ENCODE measurements at places on chromosomes 7 and 10.

GRCh38 chr7:92827464-92828120, 8.8 kb downstream of the CDK6 start:
- no peak for DNase-seq

GRCh38 chr7:150406312-150406566, 27.1 kb downstream of the ZNF775 start:
- DNase-seq: no peak

- no peak for DNase-seq
Measured at GRCh38 chr7:130821864-130822263, 87.9 kb upstream of the KLF14 start.

DNA sequence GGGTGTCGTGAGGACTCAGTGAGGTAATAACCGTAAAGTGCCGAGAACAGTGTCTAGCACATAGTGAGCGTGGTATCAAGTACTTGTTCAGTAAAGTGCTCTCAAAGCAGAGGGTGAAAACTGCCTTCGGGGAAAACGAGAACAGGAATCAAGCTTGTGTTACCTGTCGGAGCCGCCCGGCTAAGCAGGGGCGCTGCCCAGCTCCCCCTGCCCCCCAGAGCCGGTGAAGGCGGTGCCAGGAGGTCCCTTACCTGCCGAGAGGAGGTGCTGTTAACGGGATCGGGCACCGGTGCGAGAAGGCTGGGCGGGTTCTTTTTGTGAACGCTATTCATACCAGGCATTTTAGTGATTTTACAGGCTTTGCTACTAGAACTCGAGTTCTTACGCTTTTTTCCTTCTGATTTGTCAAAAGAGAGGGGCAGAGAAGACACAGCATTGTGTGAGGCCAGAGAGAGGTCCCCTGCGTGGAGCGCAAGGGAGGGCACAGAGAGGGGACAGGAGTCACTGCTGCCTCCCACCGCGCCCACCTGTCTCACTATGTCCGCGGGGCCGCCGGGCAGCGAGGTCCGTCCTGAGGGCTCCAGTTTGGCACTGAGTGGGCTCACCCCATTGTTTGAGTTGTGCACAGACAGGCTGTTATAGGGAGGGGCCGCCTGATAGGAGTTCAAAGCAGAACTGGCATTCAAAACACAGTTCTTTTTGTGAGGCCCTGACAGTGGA, 32.5 kb upstream of the EFCAB10 start:
- no peak for DNase-seq

DNA sequence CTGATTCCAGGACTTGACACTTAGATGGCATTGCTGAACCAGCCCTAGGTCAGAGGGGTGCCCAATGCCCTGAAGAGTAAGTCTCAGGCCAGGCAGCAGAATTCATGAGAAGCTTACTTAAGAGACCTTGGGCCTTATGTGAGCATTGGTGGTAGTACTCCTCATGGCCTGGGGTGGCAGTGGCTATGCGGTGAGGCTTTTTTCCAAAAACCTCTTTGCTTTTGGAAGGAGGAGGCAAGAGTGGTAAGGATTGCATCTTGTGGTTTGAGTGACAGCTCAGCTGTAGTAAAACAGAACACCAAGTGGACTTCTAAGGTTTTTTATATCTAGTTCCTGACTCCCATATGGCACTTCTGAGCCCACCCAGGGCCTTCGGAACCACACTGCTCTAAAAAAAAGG, 459.0 kb upstream of the STEAP1 start:
- DNase-seq: no peak

- no peak for DNase-seq
Measured at GRCh38 chr7:28891192-28891875, 66.8 kb downstream of the TRIL start.

GRCh38 chr10:20622531-20623211, 274.4 kb downstream of the NEBL start:
- no peak for DNase-seq

DNA sequence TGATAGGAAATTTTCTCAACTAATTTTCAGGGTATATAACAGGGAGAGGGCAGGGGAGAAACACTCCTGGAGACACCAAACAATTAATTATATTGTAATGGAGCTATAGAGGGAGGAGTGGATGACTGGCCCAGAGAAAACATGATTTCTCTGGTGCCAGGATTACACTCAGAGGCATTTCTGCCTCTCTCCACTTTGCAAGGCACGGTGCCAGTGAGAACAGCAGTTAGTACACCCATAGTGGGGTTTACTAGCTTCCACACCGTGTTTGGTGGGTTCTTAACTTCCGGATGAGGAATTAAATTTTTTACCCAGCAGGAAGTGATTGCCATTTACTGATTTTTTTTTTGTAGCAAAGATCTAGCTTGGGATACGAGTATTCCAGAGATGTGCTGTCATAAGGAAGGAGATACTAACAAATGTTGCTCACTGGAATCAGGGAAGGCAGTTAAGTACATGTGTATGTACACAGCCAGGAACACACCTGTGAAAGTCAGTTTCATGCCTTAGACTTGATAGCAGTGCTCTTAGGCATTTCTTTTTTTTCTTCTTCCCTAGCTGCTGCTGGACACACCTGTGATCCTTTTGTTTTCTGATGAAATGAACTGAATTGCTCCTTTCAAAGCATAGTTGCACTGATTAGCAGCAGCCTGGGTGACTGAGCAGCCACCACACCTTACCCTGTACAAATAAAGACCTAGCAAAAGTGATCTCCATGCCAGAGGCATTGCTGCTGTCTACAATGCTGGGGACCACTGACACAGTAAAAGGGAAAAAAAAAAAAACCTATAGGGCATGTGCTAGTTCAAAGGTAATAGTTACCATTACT, 58.1 kb downstream of the POLL start:
- DNase-seq: no peak

DNA sequence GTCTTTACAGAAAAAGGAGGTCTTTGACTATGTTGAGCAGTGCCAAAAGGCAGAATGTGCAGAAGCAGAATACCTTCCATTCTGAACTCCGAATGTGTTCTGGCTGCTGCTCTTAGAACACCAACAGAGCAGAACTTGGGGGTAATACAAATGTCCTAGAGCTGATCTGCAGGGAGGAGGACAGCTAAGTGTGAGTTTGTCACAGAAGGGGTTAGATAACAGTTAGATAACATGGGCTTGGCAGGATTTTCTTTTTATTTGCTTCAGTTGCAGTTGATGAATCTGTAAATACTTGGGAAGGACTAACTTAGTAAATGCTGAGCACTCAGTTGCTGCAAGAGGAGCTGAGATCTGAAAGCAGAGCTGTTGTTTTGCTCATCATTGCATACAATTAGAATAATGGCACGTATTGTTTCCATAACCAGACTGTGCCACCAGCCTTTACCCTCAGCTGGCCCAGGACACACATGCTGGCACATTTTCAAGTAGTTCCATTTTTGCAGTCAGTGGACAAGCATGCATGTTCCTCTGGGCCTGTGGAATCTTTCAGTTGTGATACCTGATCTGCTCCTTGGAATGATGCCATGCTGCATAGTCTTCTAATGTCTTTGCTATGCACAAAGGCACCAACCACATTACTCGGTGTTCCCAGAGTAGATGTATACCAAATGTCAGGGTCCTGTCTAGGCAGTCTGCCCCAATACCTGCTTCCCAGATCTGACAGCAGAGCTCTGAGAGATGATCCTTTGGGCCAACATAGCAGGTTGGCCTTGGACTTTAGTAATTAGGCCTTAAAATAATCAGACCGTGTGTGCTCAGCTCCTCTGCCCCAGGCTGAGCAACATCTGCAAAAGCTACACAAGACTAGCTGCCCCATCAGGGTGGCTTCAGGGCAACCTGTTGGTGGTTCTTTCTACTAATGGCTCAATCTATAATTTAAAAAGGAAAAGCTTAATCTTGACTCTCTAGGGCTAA, 55.7 kb downstream of the GSDME start:
- DNase-seq: no peak

DNA sequence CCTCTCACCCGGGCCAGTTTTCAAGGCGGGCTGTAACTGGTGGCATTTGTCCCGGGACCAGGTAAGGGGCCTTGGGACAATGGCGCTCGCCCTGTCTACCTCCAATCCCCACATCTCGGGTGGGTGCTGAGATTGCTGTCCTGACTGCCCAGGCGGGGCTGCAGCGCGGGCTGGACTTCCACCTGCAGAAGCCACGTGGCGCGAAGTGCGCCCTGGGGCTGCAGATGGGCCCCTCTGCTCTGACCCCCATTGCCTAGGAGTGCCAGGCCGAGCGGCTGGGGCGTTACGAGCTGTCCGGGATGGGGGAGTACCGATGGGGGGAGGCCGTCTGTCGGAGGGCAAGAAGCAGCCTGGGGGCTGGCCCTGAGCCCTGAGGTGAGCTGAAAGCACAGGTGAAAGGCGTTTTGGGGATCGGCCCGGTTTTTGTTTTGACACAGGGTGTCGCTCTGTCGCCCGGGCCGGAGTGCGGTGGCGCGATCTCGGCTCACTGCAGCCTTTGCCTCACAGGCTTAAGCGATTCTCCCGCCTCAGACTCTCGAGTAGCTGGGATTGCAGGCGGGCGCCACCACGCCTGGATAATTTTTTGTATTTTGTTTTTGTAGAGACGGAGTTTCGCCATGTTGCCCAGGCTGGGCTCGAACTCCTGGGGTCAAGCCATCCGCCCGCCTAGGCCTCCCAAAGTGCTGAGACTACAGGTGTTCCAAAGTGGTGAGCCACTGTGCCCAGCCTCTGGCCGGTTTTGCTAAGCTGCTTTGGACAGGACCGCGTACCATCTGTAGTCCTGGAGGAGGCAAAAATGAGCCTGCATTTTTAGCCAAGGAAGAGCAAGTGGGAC, at the start of gene SFXN2:
Gene SFXN2, plus strand, starts transcription at position 16 of the 835 bp plus-strand sequence. CDS start 12,001 bp downstream, outside the sequence.
- peak; percentile 23 for DNase-seq
